Adipocyte (in vitro differentiated cells): ENCODE measurements at places on chromosomes 5 and 9.

- DNase-seq: peak; percentile 78
Measured at GRCh38 chr5:177194268-177194667, 60.7 kb downstream of the NSD1 start.

GRCh38 chr5:9201011-9201410 is 344.9 kb downstream of the SEMA5A start:
- DNase-seq: no peak

- no peak for DNase-seq
Measured at GRCh38 chr9:71693607-71694006, 74.7 kb downstream of the CEMIP2 start.

GRCh38 chr5:60568646-60569045 is 131.3 kb downstream of the DEPDC1B start:
- no peak for DNase-seq

DNA sequence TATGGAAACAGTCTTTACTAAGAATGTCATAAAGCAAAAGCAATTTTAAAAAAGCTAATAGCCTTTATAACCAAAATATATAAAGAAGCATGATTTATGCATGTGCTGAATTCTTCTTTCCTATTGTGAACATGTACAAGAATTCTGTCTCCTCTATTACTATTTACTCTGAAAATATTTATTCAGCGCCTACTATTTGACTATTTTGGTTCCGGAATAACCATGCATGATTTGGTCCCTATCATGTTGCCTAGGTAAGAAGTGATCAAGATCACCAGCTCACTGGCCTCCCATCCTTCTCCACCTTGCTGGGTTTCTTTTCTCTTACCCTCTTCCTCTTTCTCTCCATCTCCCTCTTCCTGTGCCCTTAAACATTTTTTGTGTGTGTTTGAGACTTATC is 443.8 kb downstream of the SH3GL2 start:
- no peak for DNase-seq

- DNase-seq: no peak
Measured at GRCh38 chr5:146071171-146071570, 34.2 kb downstream of the PLAC8L1 start.

DNA sequence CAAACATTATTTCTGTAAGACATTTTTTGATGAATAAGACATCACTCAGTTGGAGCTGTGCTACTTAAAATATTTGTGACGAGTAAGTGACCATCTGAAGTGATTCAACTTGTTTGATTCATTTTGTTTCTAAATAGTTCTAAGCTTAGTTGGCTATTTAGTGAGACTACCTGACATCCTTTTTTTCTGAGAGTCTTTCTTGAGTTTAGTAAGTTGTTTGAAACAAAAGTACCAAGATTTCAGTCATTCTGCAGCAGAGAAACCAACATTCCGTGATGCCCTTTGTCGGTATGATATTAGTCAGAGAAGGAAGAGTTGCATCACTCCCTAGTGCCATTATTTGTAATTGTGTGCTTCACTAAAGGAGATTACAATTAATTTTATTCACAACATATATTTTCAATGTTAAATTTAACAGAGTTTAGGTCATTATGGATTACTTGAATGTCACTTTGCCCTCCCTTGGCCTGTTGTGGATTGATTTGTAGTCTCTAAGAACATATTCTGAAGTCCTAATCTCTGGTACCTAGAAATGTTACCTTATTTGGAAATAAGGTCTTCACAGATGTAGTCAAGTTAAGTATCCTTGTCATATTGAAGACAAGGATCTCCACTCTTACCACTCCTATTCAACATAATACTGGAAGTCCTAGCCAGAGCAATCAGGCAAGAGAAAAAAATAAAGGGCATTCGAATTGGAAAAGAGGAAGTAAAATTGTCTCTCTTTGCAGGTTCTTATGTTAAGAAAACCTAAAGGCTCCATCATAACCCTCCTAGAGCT is 212.2 kb downstream of the PCSK1 start:
- DNase-seq: peak; percentile 83

- no peak for DNase-seq
Measured at GRCh38 chr5:149448431-149448830, 69.3 kb upstream of the IL17B start.

DNA sequence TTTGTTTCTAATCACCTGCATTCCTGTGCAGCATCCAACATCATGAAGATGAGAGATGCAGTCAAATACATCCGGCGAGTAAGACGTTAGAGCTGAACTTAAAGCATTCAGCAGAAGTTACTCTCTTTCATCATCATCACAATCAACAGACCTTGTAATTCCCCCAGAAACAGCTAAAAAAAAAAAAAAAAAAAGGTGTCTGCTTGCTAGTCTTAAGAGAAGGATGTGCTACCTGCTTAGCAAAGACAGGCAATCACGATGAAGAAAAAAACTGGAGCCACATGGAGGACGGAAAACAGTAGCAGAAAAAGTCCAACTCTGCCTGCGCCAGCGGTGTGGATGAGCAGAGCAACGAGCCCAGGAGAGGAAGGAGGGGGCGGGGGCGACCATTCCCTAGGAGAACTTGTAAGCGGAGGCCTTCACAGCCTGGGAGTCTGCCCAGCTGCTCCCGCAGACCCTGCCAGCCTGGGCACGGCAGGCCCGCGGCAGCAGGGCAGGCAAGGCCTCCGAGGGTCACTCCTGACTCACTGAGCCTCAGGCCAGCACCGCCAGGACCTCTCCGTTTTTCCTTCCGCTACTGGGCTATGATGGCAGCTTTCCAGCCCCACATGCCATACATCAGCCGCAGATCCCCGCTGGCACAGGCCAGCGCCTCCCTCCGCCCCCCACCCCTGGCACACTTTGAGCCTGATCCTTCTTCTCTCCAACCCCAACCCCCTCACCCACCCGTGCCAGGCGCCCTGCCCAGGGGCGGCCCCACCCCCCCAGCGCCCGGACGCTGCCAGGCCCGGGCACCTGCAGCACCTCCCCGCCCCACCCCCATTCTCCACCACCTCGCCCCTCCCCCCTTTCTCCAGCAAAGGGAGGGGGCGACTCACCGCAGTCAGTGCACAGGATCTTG is 1.4 kb downstream of the NRG2 start:
- peak; percentile 64 for DNase-seq

DNA sequence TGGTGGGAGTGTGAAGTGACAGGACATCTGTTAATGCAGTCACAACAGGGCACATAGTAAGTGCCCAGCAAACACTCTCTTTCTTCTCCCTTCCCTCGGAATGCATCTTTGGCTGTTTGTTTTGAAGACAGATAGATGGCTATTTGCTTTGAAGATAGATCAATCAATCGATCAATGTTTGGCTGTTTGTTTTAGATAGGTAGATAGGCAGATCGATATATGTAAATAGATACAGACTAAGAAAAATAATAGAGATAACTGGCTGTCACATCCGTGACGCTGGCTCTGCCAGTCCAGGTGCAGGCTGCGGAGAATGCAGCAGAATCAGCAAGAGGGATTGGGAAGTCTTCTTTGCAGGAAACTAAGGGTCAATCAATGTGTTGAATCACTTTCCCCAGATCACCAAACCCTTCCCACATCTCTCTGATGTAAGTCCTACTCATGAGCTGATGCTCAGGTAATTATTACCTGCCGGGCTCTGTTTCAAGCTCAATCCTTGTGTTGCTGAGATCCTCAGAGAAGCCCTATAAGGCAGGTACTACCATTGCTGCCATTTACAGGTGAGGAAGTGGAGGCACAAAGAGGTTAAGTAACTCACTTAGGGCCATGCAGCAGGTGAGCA is 60.8 kb downstream of the ERGIC1 start:
- DNase-seq: no peak

DNA sequence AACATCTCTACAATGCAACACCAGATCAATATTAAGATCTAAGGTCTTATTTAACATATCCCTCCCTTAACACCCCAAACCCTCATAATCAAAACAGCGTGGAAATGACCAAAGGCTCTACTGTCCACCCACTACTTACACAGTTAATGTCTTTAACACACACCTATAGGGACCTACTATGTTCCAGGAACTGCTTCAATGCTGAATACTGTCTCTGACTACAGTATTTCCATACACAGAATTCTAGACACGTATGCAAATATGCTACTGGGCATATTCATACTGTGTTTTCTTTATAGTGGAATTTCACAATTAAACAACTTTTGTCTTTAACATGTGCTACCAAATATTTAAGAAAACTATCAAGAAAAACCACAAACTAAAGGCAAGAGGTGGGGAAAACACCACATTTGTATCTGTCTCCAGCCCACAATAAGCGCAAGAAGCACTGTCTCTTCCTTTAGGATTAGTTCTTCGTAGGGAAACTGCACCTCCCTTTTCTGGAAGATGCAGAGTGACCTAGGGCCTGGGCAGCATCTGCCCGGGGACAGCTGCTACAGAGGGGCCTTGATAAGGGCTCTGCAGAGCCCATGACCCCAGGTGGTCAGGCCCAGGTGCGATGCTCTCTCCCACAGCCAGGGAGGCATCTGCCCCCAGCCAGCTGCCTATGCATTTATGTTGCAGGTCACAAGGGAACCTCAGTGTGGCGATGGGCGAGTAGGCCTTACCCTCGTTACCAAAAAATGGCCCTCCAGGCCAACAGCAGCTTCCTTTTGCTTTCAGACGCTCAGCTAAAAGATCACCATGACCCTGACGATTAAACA is 55.2 kb downstream of the PSMB7 start:
- DNase-seq: no peak

DNA sequence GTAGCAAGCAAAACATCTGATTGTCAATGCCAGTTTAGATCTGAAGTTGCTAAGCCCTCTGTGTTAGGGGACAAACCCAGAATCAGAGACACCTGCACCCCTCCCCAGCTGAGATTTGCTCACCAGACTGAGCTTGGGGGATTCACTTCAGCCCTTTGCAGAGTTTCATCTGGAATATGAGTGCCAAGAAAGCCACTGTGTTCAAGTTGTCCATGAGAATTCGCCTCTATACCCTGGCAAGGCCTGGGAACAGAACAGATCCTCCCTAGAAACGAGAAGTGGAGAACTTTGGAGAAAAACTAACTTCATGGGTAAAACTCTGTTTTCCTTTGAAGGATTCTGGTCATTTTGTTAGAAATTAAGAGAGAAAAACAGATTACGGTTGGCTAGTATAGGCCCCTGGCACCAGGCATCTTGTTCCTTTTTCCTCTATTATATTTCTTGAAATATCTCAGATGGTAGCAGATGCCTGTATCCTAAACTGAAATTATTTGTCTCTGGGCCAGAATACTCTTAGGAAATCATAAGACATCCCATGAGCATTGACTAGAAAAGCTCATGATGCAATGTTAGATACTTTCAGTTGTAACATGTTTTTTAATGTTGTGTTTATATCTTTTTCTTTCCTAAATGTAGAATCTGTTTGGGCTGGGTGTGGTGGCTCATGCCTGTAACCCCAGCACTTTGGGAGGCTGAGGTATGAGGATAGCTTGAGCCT is 64.4 kb downstream of the SNX18 start:
- DNase-seq: peak; percentile 88

DNA sequence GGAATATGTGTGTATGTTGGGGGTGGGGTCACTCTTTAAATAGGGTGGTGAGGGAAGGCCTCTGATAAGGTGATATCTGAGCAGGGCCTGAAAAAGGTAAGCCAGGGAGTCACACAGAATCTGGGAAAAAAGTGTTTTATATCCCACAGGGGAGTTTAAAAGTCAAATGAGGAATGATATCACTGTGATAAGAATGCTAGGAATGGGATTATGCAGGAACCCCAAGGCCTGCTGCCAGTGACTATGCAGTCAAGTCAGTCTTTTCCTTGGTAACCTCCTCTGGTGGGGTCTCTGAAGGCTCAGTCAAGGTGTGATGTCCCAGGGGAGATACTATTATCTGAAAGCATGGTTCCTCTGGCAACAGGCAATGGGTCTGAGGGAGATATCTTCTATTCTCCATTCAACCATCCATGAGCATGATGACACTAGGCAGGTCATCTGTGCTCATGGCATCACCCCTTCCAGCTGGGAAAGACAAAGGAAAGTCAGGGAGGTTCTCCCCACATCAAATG is 53.5 kb downstream of the GRIA1 start:
- no peak for DNase-seq

- DNase-seq: peak; percentile 80
Measured at GRCh38 chr5:102760815-102761214, 5.7 kb downstream of the PAM start.

DNA sequence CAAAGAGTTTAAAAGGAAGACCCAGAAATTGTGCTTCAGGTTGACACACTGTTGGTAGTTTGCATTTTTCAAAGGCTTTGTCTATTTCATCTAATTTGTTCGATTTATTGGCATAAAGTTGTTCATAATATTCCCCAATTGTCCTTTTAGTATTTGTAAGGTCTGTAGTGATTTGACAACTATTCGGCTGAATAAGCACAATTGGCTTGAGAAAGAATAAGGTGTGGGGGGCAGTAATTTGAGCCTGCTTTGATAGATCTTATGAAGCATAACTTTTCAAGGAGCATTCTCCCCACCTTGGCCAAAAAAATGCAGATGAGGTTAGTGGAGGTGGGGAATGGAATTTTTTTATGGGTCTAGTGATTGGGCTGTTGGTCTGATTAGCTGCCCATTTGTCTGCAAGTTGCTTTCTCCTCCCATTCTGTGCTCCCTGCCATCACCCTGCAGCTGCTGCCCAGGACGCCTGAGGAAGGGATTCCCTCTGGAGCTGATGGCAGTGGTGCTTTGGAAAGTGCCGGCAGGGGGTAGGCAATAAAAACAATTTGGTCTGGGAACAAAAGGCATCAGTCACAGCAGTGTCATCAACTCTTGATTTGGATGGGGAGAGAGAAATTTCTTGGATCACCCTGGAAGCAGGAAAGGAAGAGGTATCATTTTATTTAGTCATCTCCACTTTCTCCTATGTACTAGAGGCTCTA is 26.6 kb downstream of the WNT8A start:
- DNase-seq: no peak

- no peak for DNase-seq
Measured at GRCh38 chr9:137224830-137225694, at the start of gene CYSRT1. TSS of gene CYSRT1 (plus strand) at chr9:137225174. CDS start at chr9:137225622, 448 bp downstream.

DNA sequence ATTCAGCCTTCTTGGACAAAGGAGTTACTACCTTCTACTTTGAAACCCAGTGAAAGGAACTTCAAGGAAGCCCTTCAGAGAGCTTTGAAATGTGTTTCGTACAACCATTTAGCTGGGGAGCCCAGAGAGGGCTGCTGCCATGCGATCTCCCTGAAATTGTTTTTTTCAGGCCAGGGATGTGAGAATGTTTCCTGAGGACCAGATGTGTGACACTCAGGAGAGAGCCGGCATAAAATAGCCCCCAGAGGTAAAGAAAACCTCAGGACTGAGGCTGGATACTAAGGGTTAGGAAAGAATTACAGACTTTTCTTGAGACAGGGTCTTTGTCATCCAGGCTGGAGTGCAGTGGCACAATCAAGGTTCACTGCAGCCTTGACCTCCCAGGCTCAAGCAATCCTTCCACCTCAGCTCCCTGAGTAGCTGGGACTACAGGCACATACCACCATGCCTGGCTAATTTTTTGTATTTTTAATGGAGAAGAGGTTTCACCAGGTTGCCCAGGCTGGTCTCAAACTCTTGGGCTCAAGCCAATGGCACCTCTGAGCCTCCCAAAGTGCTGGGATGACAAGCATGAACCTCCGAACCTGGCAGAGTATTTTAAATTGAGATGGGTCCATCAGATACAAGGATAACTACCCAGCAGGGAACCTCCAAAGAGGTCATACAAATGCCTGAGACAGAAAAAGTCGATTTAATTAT is 8.4 kb downstream of the RPL37 start:
- DNase-seq: no peak

GRCh38 chr9:132169672-132170392 is 8.0 kb downstream of the NTNG2 start:
- DNase-seq: peak; percentile 69
